ENCODE measurements at places on chromosomes 7 and 10.

DNA sequence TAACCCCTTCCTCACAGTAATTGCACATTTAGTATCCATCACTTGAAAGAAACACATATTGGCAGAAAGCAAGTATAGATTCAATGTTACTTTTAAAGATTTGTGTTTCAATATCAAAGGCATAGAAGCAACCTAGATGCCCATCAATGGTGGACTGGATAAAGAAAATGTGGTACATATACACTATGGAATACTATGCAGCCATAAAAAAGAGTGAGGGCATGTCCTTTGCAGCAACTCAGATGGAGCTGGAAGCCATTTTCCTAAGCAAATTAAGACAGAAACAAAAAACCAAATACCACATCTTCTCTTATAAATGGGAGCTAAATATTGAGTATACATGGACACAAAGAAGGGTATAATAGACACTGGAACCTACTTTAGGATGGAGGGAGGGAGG lies 3.6 kb downstream of the OR6V1 start:
- no peak for DNase-seq

DNA sequence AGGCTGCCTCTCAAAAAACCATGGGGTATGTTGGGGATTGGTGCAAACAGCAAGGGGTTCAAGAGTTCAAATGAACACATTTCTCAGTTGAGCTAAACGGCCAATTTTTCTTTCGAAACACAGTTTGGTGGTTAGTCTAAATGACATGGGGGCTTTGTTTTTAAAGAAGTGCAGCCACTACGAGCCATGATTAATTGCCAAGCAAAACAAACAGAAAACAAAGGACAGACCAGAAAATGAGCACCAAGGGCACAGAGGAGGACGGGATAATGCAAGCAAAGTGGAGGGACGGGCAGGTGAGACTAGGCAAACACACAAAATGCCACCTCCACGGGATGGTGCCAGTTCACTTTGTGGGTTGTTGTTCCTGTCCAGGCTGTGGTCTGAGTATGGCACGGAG lies 64.5 kb upstream of the PDLIM1 start:
- no peak for DNase-seq

DNA sequence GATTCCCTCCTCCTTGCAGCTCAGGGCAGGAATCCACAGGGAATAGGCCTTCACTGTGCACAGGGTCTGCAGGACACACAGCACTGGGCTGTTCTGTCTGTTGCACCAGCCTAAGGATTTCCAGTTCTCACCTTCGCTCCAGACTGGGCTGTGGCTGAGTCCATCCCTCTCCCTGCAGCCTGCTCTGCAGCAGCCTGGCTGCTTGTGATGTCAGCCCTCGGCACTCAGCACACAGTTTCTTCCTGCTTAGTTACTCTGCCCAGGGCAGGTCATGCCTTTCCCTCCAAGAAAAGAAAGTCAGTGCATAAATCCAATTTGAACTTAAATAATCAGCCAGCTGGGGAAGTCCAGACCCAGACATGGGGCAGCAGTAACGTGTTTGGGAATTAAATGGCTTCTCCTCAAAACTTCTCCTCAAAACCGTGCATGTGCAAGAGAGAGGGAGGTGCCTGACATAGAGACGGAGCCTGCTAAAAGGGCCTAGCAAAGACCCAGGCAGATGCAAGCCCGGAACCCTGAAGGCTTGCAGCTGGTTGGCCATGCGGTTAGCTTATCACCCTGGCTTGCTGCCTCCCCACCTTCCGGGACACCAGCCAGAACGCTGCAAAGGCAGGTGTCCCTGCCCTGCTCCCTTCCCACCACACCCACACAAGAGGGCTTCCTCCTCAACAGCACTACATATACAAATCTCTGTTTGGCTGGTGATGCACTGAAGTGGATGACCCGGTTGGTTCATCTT lies 10.9 kb upstream of the GDF2 start:
- no peak for DNase-seq

DNA sequence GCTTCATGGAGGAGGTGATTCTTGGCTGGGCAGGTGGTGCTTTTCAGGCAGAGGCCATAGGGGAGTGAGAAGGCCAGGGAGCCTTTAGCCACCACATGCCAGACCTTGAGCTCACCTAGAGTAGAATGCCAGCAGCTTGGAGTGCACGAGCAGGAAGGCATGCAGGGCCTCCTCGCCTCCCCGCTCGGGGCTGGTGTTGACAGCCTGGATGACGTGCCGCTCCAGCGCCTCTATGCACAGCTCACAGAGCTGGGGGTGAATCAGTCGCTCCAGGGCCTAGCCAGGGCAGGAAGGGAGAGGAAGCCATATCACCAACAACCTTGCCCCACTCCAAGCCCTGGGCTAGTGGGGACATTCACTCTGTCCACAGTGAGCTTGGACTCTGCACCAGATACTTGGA lies 15.7 kb downstream of the HPS1 start:
- no peak for DNase-seq

- DNase-seq, result no peak
Observed at GRCh38 chr7:157910446-157910845, 573.6 kb downstream of the DNAJB6 start.

DNA sequence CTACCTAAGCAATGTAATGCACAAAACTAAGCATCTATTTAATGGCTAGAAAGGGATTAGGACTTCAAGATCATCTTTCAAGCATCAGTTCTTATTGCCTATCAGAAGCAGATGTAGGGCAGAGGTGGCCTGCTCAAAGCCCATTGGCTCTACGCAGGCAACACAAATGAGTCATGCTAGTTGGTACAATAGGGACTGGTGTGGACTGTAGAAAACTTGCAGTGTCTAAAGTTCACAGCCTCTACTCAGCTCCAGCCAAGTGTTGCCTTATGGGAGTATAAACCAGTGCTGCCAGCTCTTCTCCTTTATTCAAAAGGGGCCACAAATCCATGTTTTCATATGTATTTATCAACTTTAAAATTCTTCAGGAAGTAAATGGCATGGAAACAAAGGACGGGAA lies 31.7 kb downstream of the ASAH2 start:
- DNase-seq, result no peak

DNA sequence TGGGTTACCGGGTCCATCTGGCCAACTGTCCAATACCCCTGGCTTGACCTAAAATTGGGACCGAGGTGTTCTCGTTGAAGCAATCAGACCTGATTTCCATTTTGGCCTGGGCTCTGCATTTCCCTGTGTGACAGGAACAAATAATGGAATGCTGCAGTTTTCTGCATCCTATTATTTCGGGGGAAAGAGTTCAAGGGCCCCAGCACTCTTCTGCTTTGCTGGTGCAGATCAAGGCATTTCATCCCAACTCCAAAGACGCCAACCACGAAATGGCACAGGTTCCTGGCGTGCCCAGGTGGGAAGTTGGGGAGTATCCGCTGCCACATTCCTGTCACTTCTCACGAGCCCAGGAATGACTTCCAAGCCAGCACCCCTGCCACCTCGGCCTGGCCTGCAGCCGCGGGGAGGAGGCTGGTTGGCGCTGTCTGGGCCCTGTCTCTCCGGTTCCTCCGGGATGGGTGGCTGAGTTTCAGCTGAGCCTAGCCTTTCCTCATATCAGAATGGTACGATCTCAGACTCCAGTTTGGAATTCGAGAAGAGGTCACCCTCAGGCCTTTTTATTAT lies 56.5 kb downstream of the FAM171A1 start:
- no peak for DNase-seq

DNA sequence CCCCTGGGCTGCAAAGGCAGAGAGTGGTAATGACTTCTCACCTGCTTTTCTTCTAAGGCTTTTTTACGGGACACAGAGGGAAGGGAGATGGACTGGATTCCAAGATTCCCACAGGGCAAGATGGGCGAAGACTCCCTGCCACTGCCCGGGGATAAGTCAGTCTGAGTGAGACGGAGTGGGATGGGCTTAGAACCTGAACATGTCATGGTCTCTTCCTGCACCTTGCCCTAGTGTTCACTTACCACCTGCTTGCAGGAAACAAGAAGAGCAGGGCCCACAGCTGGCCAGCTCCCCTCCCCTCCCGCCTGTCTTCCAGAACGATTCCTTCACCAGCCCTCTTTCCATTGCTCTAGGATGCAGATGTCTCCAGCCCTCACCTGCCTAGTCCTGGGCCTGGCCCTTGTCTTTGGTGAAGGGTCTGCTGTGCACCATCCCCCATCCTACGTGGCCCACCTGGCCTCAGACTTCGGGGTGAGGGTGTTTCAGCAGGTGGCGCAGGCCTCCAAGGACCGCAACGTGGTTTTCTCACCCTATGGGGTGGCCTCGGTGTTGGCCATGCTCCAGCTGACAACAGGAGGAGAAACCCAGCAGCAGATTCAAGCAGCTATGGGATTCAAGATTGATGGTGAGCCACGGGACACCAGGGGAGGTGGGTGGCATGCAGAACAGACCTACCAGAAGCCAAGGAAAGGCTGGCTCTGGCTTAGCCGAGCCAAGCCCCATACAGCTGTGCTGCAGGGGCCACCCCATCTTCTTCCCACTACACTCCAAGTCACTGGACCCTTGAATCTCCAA lies 1.3 kb downstream of the SERPINE1 start:
- no peak for DNase-seq

DNA sequence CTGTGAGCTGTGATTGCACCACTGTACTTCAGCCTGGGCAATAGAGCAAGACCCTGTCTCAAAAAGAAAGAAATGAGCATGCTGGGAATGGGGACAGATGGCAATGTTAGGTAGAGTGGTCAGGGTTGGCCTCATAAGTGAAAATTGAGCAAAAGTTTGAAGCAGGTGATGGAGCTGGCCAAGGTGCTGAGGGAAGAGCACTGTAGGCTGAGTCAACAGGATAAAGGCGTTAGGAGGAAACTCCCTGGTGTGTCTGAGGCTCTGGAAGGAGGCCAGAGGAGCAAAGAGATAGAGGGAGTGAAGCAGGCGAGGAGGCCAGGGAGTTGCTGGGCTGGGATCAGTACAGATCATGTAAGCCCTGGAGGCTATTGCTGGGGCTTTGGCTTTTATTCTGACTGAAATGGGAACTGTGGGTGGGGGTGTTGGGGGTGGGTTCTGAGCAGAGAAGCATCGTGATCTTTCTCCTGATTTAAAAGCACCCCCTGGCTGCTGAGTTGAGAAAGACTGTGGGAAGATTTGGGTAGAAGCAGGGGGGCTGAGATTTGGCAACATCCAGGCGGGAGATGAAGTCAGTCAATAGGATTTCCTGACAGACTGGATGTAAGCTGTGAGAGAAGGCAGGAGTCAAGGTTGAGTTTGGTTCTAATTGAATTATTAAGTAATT lies 52.5 kb upstream of the VKORC1L1 start:
- DNase-seq, result no peak

GRCh38 chr10:5163487-5163886 lies 21.5 kb downstream of the AKR1C8 start:
- no peak for DNase-seq

- DNase-seq, result no peak
Observed at GRCh38 chr10:120205368-120206018, 251.5 kb upstream of the PLPP4 start.

GRCh38 chr7:5296611-5297226 lies 14.0 kb downstream of the SLC29A4 start:
- peak; percentile 56 for DNase-seq

DNA sequence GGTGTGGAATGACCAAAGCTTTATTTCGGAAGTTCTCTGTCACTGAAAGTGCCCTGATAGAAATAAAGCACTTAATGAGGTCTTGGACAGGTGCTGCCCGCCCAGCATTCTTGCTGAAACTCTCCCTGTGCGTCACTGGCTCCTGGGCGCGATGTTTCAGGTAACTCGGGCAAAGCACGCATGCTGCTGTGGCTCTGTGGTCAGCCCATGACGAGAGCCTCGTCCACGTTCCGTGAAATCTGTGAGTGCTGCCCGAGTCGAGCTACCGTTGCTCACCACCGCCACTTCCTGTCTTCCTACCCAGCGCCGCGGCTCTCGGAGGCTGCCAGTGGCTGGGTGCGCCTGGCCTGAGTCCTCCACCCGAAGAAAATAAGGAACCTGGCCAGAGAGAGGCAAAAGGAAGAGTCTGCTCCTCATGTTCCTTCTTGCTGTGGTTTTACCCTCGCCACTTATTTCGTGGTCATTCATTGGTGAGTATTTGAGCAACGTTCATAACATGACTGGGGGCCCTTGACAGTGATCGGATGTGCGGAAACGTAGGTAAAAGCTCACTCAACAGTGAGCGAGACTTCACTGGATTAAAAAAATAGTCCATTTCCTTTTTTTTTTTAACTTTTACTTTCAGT lies 95.5 kb downstream of the MAP3K8 start:
- peak; percentile 46 for DNase-seq

DNA sequence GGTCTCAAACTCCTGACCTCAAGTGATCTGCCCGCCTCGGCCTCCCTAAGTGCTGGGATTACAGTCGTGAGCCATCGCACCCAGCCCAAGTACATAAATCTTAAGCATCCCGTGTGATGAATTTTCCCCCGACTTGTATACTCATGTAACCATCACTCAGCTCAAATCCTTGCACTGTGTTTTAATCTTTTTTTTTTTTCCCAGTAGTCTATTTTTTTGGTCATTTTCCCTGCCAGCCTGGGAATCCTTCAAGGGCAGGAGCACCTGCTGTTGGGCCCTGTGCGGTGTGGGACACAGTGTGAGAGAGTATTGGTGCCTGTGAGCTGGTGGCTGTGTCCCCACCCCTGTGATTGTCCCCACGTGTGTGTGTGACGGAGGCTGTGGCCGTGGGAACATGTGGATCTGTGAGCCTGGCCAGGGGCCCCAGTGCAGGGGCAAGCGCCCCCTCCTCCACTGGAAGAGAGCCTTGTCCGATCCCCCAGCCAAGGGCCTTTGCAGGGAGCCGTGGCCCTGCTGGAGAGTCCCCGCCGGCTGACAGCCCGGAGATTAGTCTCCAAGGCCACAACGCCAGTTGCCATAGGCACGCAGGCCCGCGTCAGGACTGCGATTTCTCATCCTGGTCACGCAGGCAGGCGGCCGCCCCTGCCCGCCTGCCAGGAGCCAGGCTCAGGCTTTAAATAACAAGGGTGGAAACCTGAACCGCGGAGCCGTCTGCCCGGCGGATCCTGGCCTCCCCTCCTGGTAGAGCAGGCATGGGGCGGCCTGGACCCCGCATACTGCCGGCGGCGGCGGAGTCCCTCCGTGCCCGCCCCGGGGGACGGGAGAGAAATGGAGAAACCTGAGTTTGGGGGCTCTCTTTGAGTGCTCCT lies 26.5 kb downstream of the GTF2IRD1 start:
- no peak for DNase-seq

DNA sequence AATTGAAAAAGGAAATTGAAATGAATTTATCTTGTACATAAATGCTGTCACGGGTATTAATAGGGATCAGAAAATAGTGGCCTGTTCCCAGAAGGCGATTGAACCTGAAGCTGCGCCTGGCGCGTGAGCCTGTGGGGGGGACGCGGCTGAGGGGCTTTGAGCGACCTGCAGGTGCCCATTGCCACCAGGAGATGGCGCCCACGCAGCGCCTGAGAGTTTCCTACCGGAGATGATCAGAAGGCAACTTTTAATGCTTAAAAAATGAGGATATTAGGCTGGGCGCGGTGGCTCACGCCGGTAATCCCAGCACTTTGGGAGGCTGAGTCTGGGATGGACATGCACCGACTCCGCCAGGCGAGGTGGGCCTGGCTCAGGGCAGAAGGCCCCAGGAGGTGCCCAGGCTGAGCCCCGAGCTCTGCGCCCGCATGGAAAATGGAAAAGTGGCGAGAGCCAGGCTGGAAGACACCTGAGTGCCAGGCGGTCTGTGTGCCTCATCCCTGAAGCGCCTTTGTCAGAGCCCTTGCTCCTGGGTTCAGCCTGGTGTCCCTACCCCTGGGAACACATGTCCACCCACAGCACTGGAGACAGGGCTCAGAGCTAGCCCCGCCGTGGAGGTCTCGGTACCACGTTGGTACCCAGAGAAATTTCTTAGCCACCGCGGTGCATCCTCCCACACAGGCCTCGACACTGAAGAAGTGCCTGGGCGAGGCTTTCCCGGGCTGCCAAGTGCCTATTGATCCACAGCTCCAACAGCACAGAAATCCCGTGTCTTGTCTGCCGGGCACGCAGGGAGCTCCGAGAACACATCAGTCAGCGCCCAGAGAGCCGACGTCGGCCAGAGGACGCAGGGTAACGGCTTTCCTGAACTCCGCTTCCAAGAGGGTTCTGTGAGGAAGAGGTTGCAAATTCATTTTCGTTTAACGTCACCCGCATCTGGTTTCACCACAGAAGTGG lies 117.4 kb downstream of the INPP5A start:
- peak; percentile 43 for DNase-seq

Measured in stimulated activated CD4-positive, alpha-beta T cell treated with anti-CD3 and anti-CD28 coated beads, Interleukin-12 subunit alpha, Interleukin-12 subunit beta, amount 100 ng/mL, for 24 hours (primary cell).